ENCODE measurements at places on chromosomes 3 and 15.
A peak's percentile ranks its signal among the peaks of the same experiment; 100 is the strongest.

DNA sequence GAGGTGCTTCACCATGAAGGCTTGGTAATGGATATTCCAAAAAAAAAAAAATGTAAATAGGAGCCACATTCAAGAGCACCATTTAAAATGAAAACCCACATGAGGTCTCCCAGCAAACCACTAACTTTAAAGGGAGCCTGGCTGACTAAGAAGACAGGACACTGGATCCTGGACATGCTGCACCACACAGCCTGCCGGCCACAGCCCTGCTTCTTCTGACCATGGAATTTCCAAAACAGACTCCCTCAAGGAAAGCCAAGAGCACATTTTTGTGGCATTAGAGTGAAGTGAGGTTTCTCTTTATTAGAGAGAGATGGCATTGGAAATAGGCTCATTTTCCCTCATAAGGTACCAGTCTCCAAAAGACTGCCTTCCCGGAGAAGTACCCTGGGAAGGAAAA lies 113.9 kb downstream of the RORA start:
- peak; percentile 5 for DNase-seq

- peak; percentile 22 for DNase-seq
These were observed 77.2 kb downstream of the TBC1D2B start for GRCh38 chr15:78000091-78000926.

DNA sequence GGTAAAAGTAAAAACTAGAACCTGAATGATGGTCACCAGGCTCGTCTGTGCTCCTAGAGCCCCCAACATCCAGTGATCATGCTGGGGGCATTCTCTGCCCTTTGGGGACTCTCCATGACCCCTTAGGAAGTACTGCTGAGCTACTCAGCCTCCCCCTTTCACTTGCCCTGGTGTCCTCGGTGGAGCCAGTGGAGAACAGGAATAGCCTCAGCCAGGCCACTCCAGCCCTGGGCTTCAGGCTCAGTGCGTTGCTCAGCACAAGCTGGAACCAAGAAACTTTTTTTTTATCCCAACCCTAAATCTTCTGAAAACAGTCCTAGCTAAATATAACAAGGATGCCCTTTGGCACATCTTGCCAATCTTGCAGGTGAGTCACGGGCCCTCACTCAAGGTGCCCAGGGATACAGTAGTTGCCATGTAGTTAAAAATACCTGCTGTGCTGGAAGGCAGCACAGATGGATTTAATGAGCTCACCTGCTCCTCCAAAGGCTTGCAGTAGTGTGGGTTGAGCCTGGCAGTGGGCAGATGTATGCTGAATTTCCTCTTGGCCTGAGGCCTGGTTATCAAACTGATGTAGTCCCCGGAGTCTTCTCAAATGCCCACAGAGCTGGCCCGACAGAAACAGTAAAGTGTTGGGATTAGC lies 46.9 kb upstream of the TMEM158 start:
- DNase-seq, result no peak

- DNase-seq, result peak; percentile 93
These were observed 43.2 kb downstream of the ARHGEF3 start for GRCh38 chr3:56758539-56758981.

DNA sequence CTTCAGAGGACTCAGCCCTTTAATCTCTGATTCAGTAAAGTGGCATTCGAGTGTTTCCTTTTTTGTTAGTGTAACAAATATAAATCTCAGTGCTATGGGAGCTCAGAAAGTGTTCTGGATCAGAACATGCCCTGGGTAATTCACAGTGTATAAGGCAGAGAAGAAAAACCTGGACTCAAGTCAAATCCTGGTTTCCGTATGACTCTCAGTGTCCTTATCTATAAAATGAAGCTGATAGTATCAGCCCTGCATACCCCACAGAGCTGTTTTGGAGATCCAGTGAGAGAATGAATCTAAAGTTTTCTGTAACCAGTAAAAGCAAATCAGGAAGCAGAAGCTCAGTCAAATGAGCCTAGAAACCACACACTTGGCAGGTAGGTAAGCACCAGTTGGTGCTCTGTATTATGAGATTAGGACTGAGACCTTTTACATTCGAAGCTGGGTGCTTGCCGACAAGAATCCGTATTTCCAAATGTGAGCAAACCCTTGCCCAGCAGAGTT lies 67.2 kb downstream of the IL1RAP start:
- peak; percentile 89 for DNase-seq

DNA sequence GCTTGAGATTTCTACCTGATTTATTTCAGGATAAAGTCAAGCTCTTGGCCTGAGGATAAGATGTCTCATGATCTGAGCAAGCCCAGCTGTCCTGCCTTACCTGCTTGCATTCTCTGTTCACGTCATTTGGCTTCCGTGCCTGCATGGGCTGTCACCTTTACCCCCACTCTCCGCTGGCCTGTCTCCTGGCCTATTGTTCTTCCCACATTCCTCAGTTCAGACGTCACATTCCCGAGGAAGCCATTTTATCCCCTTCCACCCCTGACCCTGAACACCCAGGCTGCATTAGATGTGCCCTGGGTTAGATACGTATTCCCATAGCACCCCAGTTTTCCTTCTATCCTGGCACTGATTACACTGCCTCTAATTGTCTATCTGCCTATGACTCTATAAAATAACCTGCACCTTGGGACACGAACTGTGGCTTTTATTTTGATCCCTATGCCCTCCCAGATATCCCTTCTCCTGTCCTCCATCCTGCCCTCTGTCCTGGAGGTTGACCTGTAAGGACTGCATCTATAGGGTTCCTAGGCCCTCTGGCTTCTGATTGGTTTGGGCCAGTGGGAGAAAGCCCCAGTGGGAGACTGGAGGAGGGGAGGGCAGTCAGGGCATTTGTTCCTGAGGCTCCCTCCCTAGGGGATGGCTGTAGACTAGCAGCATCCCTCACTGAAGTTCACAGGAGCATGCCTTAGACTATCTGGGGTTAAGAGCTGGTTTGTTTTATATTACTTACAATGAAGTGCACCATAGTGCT lies 19.2 kb upstream of the UBE2Q2 start:
- DNase-seq, result no peak

- DNase-seq, result peak; percentile 23
These were observed 281.9 kb downstream of the RAP2B start for GRCh38 chr3:153443961-153444360.

DNA sequence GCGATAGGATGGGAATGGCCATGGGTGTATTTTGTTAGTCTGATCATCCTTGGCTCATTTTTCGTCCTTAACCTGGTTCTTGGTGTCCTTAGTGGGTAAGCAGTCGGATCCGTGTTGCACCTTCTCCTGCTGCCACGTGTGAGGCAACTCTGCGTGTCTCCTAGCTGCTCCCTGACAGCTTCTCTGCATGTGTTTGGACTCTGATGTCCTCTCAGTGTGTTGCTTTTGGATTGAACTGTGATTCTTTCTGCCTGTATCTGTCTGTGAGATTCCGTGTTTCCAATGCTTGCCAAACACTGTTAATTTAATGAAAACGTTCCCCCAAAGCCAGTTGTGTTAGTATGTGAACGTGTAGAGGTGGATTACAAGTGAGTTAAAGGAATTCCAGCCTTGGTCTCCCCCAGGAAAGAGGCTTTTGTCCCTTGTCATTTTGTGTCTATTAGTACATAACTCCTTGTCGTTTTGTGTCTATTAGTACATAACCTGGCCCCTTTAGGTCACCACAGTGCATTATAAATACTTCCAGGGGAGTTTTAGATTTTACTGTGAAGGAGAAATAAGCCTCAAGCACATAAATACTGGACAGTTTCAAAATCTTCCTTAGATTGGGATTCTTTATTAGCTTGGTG lies 172.4 kb downstream of the CHDH start:
- no peak for DNase-seq

DNA sequence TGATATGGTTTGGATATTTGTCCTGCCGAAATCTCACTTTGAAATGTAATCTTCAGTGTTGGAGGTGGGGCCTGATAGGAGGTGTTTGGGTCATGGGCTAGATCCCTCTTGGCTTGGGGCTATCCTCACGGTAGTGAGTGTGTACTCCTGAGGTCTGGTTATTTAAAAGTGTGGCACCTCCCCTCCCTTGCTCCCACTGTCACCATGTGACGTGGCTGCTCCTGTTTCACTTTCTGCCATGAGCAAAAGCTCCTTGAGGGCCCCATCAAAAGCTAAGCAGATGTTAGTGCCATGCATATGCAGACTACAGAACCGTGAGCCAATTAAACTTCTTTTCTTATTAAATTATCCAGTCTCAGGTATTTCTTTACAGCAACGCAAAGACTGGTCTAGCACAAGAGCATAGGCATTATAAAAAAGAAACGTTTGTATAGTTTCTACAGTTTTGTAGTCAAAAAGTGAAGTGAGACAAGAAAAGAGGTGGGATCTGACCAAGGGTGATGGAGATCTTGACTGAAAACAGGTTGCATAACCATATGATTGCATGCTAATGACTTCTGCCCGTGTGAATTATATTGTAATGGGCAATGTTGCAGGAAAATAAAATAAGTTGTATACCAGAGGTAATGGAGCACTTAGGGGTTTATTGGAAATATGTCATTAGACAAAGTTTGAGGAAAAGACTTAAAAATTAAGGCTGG lies 28.5 kb upstream of the CLASP2 start:
- DNase-seq, result no peak

DNA sequence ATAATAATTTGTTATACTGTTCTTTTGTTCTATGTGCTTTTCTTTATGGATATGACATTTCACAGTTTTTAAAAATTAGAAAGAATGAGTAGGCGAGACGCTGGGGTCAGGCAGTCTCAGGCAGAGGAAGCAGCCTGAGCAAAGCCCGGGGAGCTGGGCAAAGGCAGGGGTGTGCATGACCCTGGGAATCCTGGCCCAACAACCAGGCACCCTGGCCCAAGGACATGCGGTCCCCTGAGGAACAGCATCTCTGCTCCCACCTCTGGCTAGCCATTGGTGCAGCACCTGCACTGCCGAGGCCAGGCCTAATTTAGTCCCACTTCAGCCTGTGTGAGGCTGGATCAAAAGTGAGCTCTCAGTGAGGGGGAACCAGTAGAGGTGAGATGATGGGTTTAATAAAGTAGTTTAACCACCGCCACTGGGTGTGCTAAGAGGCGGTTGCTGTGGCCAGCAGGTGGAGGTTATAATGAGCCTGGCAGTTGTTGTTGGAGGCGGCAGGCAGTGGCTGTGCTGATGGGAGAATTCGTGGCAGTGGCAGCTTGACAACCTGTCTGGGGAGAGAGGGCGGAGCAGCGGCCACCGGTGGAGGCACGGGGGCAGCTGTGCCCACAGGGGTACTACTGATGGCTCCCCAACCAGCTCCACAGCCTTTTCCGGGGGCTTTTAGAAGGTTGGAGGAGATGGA lies 41.5 kb downstream of the PRKCD start:
- no peak for DNase-seq

All from M059J (cell line).